ENCODE measurements at places on chromosomes 4 and X. TPM values are rescaled to one million over a fixed set of nuclear protein-coding genes. Genes with fewer than 3 reads are reported as not detected.

Gene PHOX2B
- total RNA-seq = not detected

Gene SRPK3
- total RNA-seq = not detected

Gene POU3F4
- 18.8 TPM for total RNA-seq

Gene TMPRSS11A
- not detected for total RNA-seq

Gene ANKRD50
- total RNA-seq = 138 TPM

Gene ZNF674
- total RNA-seq = 18.2 TPM

Gene TMEM165
- total RNA-seq = 108 TPM

Gene MAGEB17
- not detected for total RNA-seq

Gene INPP4B
- 5.9 TPM for total RNA-seq
